Endothelial cell of umbilical vein (primary cell): ENCODE measurements at places on chromosomes 5 and 9.

DNA sequence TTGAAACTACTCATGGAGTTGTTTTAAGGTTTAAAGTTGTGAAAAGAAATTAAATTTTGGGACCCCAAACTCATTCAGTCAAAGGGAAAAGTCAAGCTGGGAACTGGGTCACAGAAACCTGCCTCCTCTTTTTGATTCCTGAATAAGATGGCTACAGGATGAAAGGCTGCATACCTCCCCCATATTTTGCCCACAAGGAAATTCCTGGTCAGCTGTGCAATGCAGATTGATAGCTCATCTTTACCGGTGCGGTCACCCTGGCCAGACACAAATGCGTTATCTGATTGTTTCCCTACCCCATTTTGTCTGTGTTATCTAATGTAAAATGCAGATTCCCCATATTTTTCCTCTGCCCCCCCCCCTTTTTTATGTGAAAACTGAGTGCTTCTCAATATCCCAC lies 1.3 kb downstream of the HAVCR2 start:
- DNase-seq, result no peak

- DNase-seq, result no peak
Measured at GRCh38 chr5:9657819-9658218, 27.7 kb upstream of the TAS2R1 start.

DNA sequence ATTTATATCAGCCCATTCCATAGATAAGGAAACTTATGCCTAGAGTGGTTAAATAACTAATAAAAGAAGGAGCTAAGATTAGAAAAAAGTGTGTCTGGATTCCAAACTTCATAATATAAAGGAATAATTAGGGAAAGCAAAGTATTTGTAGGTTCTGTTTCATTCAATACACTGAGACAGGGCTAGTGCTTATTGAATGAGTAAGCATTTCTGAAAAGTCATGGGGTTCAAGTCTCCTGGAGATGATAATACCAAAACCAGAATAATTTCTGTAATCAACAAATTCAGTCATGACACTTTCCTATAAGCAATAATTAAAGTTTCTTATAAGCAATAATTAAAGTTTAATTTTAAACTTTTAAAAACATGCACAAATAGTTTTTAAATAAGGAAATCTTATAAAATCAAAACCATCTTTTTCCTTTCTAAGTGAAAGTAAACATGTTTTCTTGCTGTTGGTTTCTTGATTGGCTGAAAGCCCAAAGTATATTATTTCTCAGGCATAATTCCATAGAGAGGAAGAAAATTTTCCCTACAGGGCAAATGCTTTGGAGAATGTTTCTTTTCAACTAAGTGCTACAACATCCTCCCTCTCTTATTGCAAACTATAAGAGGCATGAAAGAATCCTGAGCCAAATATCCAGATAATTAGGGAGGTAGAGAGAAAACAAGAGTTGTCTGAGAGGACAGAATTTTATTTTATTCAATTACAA lies 510.2 kb downstream of the PRELID2 start:
- peak; percentile 51 for DNase-seq

DNA sequence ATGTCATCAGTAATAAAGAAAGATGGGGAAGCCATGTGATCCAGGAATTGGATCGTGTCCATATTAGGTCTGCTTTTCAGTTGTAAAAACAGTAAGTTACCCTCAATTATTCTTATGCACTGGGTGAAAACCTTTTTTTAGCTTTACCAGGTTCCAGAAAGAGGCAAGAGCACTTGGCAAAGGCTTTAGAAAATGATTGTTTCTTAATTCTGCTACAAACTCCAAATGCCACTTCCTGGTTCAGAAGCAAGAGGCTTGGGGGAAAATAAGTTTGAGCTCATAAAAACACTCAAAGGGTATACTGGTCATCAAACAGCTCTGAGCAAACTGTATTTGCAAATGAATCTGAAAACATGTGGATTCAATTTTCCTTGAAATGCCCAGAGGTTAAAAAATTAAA lies 615.6 kb downstream of the EBF1 start:
- DNase-seq, result no peak

GRCh38 chr5:176466245-176466871 lies 18.2 kb downstream of the FAF2 start:
- peak; percentile 40 for DNase-seq

GRCh38 chr9:91899219-91899563 lies 50.8 kb downstream of the ROR2 start:
- DNase-seq, result no peak

DNA sequence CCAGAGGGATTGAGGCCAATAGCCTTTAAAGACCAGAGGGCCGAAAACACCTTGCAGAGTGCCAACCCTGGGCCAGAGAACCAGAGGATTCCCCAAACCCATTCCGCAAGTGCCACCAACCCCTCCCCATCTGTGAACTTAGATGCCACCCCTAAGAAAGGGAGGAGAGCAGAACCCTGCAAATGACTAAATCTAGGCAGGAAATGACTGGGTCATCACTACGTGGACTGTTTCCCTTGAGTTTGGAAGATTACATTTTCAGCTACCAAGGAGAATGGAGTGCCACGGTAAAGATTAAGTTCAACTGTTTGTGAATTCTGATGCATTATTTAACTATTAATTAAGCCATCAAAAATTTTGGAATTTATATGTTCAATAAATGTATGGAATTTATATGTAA lies 142.8 kb downstream of the ENC1 start:
- DNase-seq, result peak; percentile 26

DNA sequence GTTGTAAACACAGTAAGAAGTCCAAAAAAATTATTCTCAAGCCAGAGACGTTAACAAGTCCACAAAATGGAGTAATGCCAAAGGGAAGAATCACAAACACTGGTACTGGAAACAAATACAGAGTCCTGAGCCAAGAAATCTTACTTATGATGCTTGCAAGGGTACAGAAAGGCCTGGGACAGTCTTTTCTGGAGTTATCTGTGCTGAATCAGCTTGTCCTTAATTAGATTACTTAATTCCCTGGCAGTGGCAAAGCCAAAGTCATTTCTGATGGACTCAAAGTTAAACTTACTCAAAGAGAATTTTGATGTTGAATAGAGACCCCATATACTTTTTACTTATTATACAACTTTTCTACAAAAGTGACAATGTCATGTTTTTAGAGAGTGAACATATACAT lies 610.5 kb upstream of the ITGA1 start:
- DNase-seq, result no peak

- DNase-seq, result peak; percentile 90
Measured at GRCh38 chr5:58056546-58056945, 403.3 kb downstream of the PLK2 start.

GRCh38 chr9:97046228-97046627 lies 7.3 kb upstream of the CTSV start:
- no peak for DNase-seq
